ENCODE measurements at places on chromosomes 12 and 14.

DNA sequence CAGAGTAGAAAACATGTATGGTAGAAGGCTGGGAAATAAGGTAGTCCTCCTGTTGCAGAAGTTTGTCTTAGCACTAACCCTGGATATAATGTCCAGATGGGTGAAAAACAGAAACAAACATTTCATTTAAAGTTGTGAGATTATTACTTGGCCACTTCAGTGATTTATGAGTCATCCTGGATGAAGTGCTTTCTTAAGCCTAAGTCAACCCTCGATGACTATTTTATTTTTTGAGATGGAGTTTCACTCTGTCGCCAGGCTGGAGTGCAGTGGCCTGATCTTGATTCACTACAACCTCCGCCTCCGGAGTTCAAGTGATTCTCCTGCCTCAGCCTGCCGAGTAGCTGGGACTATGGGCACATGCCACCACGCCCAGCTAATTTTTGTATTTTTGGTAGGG is 10.2 kb downstream of the DLST start:
- DNase-seq: no peak

DNA sequence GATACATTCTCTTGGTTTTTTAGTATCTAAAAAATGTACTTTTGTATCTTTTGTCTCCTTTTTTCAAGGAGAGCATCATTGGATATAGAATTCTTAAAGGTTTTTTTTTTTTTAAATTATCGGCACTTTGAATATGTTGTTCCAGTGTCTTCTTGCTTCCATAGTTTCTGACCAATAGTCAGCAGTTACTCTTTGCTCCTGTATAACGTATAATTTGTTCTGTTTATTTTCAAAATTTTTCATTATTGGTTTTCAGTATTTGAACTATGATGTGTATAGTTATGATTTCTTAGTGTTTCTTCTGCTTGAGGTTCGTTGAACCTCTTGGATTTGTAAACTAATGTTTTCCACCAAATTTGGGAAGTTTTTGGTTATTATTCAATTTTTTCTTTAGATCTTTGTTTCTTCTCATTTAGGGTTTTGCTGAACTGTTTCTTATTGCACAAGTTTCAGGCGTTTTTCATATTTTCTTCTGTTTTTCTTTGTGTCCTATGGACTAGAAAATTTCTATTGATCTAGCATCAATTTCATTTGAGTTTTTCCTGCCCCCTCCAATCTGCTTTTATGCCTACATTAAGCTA is 93.9 kb downstream of the PLBD1 start:
- DNase-seq: no peak

DNA sequence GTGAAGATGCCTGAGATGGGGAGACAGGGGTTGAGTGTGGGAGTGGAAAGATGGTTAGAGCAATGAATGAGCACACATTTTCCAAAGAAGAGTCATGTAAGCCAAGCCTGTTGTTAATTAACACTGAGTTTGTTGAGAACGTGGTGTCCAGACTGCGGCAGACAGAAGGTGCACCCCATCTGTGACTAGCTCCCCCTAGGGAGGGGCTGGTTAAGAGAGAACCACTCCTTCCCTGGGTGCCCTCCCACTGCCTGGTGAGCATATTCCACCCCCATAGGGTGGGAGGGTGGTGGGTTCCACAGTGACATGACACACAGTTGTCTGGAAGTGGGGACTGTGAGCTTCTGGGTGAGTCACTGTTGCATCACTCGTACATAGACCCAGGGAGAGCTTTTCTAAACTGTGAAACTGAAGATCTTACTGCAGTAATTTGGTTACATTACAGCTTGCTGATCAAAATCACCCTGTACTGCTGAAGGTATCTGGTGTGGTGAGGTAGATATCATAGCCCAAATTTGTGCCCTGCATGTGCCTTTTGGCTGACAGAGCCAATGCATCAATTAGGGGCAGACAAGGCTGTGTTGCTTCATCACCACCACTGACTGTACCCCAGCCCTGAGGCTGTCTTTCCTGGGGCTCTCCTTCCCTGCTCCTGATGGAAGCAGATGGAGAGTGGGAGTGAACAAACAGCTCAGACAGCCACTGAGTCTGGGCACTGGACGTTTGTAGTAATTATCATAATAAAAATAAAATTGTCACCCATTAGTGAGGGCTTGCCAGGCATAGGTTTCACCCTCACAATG is 150.9 kb downstream of the EMP1 start:
- DNase-seq: no peak

GRCh38 chr12:116009805-116010204 is 267.7 kb downstream of the MED13L start:
- DNase-seq: no peak

Data from activated CD4-positive, alpha-beta T cell treated with anti-CD3 and anti-CD28 coated beads, Interleukin-2, amount 10 ng/mL, durations not matched to agents 7 days and 5 days (primary cell).